ENCODE measurements at places on chromosomes 6 and 20. TPM values are rescaled to one million over a fixed set of nuclear protein-coding genes. Genes with fewer than 3 reads are reported as not detected.

Gene MAS1
- total RNA-seq, result not detected

Gene SH3BGRL2
- total RNA-seq, result 95.4 TPM

GRCh38 chr20:59567585-59568508 lies 36.5 kb upstream of the PHACTR3 start:
- no peak for DNase-seq
- H3K27me3 ChIP-seq, result no peaks in the 10 kb centered on the region
- no peaks in the 10 kb centered on the region for H3K4me1 ChIP-seq
- no peak overlapping the region for H3K27ac ChIP-seq
- no peak overlapping the region for H3K4me3 ChIP-seq

- H3K4me1 ChIP-seq, result no peaks in the 10 kb centered on the region
- H3K27me3 ChIP-seq, result no peaks in the 10 kb centered on the region
- no peaks in the 10 kb centered on the region for H3K36me3 ChIP-seq
- DNase-seq, result no peak
- H3K4me3 ChIP-seq, result no peak overlapping the region
- no peak overlapping the region for H3K27ac ChIP-seq
Observed at GRCh38 chr20:11051136-11051535, 377.3 kb upstream of the JAG1 start.

DNA sequence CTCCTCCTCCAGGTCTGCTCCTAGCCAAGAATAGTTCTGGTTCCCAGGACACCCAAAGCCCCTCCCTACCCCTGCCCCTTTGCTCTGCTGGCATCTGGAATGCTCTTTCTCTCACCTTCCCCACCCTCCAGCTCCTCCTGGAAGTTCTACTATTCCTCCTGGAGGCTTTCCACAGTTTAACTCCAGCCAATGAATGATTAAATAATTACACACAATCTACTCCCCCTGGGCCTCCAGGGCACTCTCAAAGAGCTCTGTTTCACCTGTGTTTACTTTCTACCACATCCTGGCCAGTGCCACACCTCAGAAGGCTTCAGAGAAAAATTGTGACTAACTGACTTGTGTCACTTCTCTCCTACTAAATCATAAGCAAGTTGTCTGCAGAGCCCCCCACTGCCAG lies 36.2 kb downstream of the GCM1 start:
- no peak overlapping the region for H3K27ac ChIP-seq
- H3K27me3 ChIP-seq, result no peaks in the 10 kb centered on the region

DNA sequence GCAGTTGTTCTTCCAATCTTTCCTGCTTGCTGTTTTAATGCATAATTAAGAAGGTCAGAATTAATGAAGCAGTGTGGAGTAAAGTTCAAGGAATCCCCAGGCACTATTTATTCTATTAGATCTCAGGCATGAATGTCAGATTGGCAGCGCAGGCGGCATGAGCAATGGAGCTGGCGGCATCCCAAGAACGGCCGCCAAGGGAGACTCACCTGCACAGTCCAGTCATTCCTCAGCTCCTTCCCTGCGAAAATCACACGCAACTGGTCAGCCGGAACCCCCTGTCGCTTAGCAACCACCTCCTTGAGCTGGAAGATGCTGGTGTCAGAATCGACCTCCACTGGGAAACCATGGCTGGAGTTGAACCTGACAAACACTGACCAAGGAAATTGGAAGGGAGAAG lies 284.5 kb downstream of the PRKN start:
- DNase-seq, result no peak
- no peaks in the 10 kb centered on the region for H3K27me3 ChIP-seq
- H3K4me1 ChIP-seq, result no peaks in the 10 kb centered on the region
- H3K4me3 ChIP-seq, result no peak overlapping the region

All from colonic mucosa (tissue), 4 donors.